ENCODE measurements at places on chromosomes 11 and 22.

DNA sequence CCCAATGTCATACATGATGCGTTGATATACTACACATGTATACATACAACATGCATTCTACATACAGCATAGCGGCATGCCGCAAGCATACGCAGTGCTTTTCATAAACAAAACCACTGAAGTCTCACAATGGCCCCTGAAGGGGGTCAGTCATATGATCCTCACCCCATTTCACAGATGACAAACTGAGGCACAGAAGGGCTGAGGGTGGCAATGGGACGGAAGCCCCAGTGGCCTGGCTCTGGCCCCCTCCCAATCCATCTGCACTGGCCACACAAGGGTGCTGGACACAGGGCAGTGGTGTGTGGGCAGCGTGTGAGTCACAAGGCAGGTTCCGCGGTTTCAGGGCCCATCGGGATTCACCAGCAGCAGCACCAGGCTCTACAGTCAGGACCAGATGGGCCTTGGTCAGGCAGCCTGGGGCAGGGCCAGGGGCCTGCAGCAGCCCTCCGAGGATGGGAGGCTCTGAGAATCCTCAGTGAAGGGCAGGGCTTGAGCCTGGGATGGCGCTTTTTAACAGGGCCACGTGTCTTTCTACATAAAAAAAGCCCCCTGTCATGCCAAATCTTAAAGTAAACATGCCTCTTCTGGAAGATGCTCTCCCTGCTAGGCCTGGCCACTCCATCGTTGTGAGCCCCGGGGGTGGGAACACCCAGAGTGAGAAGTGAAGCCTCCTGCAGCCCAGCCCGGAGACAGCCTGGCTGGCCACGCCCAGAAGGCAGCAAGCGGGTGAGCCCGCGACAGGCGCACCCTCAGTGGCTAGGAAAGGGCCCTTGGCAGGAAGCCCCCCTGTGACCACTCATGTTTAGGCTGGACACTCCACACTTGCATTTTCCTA is 206.5 kb downstream of the CTTN start:
- DNase-seq = no peak

GRCh38 chr11:95404370-95404769 is 173.4 kb upstream of the SESN3 start:
- no peak for DNase-seq

GRCh38 chr11:79013509-79013908 is 427.3 kb downstream of the TENM4 start:
- peak; percentile 76 for DNase-seq

- DNase-seq = no peak
These were observed 81.5 kb upstream of the TP53AIP1 start for GRCh38 chr11:129023968-129024676.

GRCh38 chr11:83557653-83558052 is 271.5 kb upstream of the CCDC90B start:
- no peak for DNase-seq

DNA sequence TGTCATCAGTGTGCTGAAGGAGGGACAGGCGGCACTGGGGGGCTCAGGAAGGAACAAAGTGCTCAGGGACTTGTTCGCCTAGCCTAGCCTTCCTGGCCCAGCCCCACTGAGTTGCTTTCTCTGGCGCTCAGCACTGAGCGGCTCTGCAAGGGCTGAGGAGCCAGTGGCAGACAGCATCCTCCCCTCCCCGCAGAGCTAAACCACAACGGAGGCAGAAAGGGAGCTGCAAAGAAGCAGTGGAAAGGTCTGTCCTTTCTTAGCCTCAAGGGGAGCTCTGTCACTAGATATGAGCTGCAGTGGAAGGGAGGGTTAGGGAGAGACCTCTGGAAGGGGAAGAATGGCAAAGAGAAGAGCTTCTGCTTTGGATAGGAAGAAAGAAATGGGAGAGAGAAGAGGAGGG is 89.7 kb upstream of the PHOX2A start:
- DNase-seq = peak; percentile 47

DNA sequence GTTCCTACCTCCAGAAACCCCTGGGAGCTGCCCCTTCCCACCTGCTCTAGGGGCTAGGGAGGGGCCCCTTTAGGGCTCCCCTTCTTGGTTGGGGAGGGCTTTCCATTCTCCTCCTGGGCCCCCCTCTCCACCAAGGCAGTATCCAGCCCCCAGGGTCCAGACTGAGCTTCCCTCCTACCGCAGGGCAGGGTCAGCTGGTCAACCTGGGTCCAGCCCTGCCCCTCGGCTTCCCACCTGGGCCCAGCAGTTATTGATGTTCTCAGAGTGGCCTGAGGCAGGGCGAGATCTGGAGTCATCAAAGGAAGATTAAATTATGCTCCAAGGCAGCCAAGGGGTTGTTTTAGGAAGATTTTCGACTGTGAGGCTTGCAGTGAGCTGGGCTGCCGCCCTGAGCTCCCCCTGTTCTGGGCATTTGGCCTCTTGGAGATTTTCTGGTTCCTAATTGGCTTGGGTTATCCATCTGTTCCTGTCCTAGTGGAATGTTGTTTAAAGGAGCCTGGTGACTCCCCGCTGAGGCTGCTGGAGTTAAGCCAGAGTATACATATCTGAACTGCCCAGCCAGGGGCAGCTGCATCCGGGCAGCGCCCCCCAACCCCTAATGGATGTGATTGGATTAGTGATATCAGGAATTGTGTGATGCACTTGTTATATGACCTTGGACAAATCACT is 1.8 kb upstream of the SLC22A8 start:
- DNase-seq = peak; percentile 21

- DNase-seq = no peak
These were observed 62.2 kb upstream of the FDX1 start for GRCh38 chr11:110367571-110367970.

DNA sequence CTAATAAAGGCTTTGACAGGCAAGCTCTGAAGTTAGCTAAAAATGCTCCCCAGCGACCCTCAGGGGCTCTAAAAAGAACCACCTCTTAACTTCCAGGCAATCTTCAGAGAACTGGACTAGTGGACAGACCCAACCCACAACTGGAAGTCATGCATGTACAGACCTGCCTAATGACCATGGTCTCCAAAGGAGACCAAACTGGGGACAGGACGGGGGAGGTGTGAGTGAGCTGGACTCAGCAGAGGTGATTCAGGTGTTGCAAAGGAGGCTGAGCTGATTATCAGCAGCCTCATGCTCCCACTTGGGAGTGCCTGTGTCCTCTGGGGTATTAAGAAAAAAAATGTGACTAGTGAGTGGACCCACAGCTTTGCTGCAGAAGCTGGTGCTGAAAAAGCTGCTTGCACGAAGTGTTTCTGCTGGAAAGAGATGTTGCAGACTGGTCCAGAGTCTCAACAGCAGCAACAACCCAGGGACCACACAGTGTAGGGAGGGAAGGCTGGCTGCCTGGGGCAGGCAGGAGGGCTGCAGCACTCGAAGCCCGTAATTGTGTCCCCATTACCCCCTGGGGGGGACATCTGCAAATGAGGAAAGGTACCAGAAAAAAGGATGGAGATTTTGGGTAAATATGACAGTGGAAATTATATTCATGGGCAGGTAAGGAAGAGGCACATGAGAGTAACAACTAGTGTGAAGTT is 35.3 kb downstream of the PITPNB start:
- no peak for DNase-seq

DNA sequence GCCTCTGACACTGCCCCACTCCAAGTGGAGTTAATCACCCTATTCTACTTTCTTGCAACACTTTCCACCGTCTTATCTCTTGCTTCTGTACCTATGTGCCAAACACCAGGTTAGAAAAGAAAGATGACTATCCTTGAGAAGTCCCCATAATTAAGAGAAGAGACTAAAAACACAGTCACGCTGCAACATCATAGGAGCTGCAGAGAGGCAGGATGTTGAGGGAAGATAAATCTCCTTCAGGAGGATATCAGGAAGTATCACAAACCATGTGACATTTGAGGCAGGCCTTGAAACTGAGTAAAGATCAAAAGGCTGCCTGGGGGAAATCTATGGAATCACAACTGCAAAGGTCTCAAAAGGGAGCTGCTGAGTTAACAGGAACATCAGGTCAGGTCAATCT is 24.8 kb downstream of the GAB2 start:
- no peak for DNase-seq

DNA sequence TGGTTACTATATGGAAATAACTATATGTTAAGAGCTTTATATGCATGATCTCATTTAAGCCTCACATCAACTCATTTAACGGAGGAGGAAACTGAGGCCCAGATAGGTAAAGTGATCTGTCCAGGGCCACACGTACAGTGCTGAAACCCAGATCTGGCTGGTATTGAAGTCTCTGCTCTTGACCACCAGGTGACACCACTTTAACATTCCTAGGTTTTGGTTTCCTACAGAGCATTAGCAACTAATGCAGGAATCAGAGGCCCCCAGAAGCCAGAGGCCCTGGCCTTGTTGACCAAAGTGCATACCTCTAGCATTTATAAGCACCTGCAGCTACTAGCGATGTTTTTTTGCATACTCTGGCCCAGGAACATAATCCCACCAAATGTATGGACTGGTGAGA is 12.9 kb upstream of the LIMK2 start:
- DNase-seq = no peak

DNA sequence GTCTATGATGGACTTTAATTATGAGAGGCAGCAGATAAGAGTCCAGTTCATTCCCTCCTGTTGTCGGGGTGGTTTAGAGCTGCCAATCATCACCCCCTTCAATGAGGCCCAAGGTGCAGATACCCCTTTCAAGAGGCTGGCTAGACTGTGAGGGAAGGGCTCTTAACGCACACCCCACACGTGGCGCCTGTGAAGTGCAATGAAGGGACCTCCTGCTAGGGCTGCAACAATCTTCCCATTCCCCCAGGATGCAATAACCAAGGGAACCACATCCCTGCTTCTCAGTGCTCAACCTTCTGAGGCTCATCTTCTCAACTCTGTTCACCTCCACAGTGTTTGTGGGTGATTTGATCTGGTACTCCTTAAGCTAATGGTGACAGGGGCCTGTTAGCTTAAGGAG is 19.0 kb downstream of the TENM4 start:
- DNase-seq = no peak

GRCh38 chr11:106384429-106384828 is 307.0 kb downstream of the AASDHPPT start:
- no peak for DNase-seq

GRCh38 chr22:18032455-18033101 is 8.2 kb upstream of the MICAL3 start:
- DNase-seq = peak; percentile 78

GRCh38 chr22:32446321-32446720 is 17.9 kb downstream of the BPIFC start:
- peak; percentile 9 for DNase-seq

- DNase-seq = peak; percentile 82
These were observed 5.9 kb upstream of the CNTF start for GRCh38 chr11:58616594-58616993.

DNA sequence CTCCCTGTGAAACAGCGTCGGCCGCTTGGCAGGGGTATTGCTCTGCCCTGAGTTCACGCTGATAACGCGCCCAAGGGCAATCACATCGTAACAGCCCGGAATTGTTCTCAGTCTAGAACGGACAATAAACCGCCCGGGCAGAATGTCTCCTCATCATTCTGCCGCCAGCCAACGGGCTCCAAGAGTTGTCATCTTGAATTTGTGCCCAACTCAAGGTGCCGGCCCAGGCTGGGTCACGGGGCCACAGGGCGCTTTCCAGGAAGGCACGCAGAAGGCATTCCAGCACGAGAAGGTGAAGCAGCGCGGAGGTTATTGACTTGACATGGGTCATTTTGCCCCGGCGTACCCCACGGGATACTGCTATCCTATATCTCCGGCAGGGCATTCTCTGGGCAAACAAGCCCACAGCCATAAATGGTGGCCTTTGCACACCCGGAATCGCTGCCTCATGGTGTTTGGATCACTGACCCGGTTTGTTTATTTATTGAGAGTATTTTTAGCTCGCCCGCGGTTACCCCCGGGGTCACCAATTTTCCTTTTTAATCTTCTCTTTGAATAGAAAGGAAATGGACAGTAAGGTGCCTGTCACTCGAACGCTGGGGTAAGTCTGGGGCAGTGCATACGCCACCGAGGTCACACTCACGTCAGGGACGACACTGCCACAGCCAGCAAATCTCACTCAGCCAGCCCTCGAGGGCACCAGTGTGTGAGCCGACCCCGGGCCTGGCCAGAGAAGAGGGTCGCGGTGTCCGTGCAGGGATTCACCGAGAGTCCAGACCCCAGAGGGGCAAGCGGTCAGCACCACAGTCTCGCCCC is 72.4 kb upstream of the FGF3 start:
- peak; percentile 22 for DNase-seq

Measured in EH (cell line).